ENCODE measurements at places on chromosomes 4 and X. TPM values are rescaled to one million over a fixed set of nuclear protein-coding genes. Genes with fewer than 3 reads are reported as not detected.

GRCh38 chr4:7620814-7621176, 186.1 kb upstream of the PSAPL1 start:
- DNase-seq, result no peak

- no peak for DNase-seq
These were observed 121.7 kb downstream of the TLL1 start for GRCh38 chr4:165994701-165995100.

- DNase-seq, result no peak
These were observed 12.4 kb upstream of the FRYL start for GRCh38 chr4:48792348-48793006.

EDNRA gene
- total RNA-seq, result 35.6 TPM

USP38 gene
- total RNA-seq, result 18.3 TPM

SLC9A7 gene
- 1.8 TPM for total RNA-seq

GRCh38 chr4:137029026-137029425, 503.3 kb downstream of the PCDH18 start:
- no peak for DNase-seq

GRCh38 chr4:141099326-141099725, 33.9 kb downstream of the RNF150 start:
- DNase-seq, result no peak

GRCh38 chr4:150708004-150708403, 126.1 kb downstream of the MAB21L2 start:
- DNase-seq, result no peak

Data from posterior vena cava (tissue), 2 donors.